ENCODE measurements at places on chromosomes 5 and 9.

- DNase-seq: no peak
Measured at GRCh38 chr9:137173796-137174664, 2.2 kb upstream of the TMEM210 start.

DNA sequence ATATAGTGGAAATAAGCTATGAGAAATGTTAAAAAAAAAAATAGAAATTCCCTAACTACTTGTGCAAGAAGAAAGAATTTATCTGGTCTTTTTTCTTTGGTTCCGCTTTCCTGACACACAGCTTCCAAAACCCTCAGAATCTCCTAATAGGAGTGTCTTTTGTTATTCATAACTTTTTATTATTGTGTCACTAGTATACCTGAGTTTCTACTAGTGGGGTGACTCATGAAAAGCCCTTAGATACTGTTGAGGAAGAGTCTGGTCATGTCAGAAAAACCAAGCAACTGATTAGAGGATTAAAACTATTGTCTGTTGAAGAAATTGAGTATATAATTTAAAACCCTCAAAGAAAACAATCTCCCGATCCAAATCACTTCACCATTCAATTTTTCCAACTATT is 152.8 kb upstream of the IFNE start:
- no peak for DNase-seq

DNA sequence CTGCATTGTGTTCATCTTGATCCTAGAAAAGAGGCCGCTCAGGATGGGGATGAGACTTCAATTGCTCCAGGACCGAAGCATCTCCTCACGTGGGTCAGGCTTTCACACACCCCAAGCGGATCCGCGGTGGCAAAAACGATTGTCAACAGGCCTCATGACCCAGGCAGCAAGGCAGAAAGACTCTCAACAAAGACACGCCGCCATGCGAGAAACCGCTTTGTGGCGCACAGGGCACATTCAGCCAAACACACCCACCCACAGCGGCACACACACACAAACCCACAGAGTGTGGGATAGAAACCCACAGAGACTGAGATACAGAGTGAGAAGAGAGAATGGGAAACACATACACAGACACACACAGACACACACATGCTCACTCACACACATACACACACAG is 483.4 kb downstream of the SPATA31A7 start:
- DNase-seq: no peak

DNA sequence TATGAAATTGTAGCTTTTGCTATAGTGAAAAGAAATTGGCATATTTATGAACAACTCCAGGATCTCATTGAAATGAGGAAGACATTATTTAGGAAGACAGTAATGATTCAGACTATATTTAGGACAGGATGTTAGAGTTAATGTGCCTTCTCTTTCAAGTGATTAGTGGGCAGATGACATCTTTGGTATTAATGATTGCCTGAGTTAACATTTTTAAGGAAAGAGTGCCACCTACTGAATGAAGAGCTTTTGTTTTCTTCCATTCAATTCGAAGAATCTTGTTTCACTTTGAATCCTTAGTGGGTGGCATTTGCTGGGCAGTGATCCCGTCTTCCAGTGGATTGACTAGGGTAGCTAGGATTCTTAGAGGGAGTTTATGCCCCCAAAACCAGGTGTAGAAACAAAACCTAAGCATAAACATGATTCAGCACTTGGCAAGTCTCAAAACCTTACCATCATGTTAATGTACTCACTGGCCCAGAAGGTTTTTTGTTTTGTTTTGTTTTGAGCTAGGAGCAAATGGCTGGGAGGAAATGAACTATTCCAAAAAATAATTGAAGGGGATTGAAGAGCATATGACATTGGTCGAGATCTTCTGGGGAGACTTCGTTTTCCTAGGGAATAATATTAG is 23.2 kb downstream of the MAP3K1 start:
- DNase-seq: no peak

DNA sequence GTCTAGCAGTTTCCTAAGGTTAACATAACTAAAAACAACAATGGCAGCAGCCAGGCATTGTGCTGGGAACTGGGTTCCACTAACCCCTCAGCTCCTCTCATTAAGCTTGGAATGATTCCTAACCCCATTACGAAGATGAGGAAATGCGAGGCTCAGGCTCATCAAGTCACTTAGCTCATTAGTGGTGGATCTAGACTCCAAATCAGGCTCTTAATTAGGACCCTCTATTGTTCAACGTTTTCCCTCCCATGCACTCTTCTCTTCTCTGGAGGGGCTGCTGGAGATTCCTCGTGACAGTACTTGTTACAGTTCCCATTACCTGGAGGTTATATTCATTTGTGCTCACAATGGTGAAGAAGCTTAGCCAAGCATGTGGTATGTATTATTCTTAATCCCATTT is 6.5 kb downstream of the TAS2R1 start:
- DNase-seq: no peak

GRCh38 chr5:1010181-1010510 is 1.5 kb downstream of the NKD2 start:
- no peak for DNase-seq

DNA sequence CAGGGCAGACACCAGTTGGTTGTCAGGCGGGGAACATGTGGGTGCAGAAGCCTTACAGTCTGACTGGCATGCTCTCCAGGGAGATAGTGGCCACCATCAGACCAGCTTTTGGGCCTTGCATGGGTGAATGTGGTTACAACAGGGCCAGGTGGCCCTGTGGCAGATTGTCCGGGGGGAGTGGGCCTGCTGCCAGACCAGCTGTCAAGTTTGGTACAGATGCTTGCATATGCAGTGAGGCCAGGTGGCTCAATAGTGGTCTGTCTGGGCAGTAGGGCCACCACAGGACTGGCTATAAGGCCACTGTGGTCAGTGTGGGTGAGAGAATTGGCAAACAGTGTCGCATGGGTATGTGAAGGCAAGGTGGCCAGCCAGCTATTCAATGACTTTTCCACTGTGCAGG is 148.7 kb downstream of the FAM174A start:
- DNase-seq: no peak

- DNase-seq: no peak
Measured at GRCh38 chr5:37198061-37198460, 51.1 kb downstream of the CPLANE1 start.

DNA sequence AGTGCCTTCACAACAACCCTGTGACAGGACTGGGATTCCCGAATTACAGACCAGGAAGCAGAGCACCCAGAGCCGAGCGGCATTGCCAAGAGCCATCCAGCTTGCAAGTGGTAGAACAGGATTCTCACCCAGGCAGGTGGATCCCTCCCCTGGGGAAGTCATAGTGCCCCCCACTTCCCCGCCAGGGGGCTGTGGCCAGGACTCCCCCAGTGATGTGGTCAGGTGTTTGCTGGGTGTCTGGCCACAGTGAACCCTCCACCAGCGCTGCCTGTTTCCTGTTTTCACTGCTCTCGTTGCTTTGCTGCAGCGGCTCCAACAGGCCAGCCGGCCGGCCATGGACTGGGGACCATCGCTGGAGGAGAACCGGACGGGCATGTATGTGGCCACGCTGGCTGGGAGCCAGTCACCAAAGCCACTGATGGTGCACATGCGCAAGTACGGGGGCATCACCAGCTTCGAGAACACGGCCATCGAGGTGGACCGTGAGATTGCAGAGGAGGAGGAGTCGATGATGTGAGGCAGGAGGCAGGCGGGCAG is 19.3 kb downstream of the SLC6A7 start:
- DNase-seq: no peak

GRCh38 chr9:131406563-131407436 is 12.9 kb downstream of the PRRC2B start:
- no peak for DNase-seq

- no peak for DNase-seq
Measured at GRCh38 chr9:82201196-82201595, 212.6 kb downstream of the SPATA31D1 start.

DNA sequence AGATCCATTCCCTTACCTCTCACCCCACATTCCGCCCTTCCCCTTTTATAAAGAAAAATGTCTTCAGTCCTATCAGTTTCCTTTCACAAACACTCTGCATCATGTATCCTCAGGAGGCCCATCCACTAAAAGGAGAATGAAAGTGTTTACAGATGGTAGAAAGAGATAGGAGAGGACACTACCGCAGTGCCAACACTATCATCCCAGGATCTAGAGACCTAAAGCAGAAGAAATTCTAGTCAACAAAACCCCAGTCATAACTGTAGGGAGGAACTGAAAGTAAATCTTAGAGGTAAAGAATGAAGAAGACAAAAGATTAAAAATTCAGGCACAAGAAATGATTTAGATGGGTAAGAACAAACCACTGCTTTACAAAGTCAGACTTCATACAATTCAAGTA is 114.1 kb downstream of the MLLT3 start:
- no peak for DNase-seq

GRCh38 chr5:122300374-122300773 is 11.7 kb upstream of the SNCAIP start:
- DNase-seq: no peak

GRCh38 chr9:133833388-133834025 is 95.4 kb upstream of the SARDH start:
- no peak for DNase-seq

DNA sequence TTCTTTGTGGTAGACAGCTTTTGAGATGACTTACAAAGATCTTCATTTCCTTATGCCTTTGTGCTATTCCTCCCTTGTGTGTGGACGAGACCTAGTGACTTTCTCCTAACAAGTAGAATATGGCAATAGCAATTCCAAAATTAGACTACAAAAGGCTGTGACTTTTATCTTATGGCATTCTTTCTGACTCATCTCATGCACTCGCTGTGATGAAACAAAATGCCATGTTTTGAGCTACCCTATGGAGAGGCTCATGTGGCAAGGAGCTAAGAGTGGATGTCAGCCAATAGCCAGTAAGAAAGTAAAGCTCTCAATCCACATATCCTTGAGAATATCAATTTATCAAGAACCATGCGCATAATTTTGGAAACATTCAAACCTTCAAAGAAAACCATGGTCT is 380.5 kb upstream of the SMC2 start:
- DNase-seq: no peak
